ENCODE measurements at places on chromosomes 7 and 10.

GRCh38 chr10:35898716-35899440 is 256.8 kb upstream of the FZD8 start:
- no peak for DNase-seq

DNA sequence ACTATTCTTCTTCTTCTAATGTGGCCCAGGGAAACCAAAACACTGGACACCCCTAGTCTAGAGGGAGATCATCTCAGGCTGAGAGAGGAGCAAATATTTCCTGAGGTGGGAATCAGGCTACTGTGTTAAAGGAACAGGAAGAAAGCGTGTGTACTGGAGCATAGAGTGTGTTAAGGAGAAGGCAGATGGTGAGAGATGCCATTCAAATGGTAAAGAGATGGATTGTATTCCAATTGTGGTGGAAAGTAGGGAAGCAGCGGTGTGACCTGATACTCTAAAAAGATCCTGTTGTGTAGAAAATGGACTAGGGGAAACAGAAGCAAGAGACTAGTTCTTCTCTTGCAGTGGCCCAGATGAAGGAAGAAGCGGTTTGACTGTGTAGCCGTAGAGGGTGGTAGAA is 31.2 kb downstream of the RAB18 start:
- DNase-seq: no peak

DNA sequence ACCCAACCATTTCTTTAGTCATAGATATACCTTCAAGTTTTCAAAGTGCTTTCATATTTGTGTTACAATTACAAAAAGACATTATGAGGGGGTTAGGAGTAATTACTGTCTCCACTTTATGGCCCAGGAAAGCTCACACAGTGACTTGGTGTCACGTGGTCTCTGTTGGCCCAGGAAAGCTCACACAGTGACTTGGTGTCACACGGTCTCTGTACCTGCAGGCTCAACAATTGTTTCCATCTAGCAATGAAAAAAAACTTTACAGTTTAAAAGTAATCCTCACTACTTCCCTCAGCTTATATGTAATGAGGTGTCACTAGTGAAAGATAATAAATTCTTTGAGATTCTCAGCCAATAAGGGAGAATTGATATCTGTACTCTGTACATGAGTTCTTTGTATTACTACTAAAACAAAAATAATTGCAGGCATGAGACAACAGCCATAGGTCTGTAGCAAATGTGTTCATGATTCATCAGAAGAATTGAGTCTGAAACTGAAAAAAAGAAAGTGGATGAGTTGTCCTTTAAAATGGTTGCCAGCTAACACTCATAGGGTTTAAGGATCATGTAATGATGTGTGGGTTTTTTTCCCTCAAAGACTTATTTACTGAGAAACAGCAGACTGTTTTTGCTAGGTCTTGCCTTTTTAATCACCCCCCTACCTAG is 10.9 kb downstream of the OGDH start:
- DNase-seq: no peak

- DNase-seq: no peak
These were observed 107.1 kb upstream of the CDCA7L start for GRCh38 chr7:22052674-22053365.

GRCh38 chr10:87942884-87943527 is 79.6 kb downstream of the PTEN start:
- no peak for DNase-seq

DNA sequence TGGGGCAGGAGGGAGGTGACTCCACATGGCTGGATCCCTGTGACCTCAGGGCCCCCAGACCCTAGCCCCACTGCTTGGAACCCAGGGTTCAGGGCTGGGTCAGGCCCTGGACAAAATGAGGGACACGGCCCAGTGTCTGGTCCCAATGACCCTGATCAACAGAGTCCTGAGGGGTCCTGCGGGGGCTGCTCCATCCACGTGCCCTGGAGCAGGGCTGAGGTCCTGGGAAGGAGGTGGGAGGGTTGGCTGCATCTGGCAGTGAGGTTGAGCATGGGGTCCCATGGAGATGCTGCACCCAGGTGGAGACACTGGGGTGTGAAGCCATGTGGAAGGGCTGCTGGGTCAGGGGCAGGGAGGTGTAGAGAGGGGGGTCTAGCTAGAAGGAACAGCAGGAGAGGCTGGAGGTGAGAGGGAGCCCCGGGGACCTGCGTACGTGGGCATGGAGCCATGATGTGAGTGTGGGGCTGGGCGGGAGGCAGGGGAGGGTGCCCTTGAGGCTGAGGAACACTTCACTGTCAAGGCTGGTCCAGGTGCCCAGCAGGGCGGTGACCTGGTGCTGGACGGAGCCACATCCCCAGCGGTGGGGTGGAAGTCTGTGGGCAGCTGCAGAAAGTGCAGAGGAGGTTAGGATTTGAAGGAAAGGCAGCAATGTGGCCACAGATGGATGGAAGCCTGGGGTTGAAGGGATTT is 604 bp downstream of the SCART1 start:
- DNase-seq: no peak

DNA sequence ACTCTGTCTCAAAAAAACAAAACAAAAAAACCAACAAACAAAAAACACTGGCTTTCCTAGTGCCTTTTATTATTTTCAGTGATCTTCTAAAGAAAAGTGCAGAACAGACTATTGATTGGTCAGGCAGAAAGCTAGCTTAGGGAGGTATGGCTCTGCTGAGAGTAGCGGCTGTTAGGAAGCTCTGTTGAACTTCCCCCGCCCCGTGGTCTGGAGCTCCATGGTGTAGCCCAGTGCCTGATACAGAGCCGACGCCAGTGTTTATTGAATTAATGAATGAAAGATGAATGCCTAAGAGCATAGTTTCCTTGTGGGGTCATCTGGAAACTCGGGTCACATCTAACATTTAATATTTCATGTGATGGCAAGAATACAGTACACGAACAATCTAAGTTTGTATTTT is 90.5 kb upstream of the ARMC3 start:
- no peak for DNase-seq

GRCh38 chr10:88110355-88110754 is 246.9 kb downstream of the PTEN start:
- no peak for DNase-seq

DNA sequence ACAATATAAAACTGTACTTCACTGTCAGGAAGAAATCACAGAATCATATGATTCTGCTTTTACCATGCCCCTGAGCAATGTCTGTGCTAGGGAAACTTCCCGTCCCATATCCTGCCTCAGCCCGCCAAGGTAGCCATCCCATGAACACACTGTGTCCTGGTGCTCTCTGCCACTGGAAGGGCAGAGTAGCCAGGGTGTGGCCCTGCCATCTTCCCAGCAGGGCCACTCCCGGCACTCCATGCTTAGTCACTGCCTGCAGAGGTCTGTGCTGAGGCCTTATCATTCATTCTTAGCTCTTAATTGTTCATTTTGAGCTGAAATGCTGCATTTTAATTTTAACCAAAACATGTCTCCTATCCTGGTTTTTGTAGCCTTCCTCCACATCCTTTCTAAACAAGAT is 31.8 kb downstream of the AP3M1 start:
- DNase-seq: no peak

GRCh38 chr7:5774136-5774535 is 7.3 kb downstream of the RNF216 start:
- DNase-seq: no peak

DNA sequence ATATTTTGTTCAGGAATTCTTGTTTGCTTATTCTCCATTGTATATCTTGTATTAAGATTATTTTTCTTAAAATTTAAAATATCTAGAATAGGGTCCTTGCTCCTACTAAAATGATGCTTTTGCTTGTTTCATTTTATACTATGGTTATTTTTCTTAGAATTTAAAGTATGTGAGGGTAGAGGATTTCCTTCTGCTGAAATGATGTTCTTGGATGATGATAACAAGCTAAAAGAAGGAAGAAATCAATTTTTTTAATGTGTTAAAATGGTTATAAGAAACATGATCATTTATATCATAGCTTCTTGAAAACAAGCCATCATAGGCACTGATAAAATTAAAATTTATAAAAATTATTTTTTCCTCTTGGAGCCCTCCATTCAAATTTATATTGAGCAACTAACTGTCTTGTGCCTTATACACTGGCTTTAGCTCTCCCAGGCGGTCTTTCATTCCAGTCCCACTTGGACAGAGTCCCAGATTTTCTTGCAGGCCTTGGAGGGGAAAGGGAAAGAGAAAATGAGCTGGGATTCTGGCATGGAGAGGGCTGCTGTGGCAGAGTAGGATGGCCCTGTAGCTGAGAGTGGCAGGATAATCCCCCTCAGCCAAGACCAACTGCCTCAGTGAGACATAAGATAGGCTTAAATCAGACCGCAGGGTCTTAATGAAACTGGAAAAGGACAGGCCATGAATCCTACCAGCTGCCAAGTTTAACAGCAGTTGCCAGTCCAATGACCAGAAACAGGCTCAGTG is 60.2 kb downstream of the DNAJB9 start:
- DNase-seq: no peak

GRCh38 chr7:135098391-135098790 is 49.5 kb upstream of the TMEM140 start:
- no peak for DNase-seq

- no peak for DNase-seq
These were observed 157.3 kb downstream of the NRF1 start for GRCh38 chr7:129768614-129769399.

GRCh38 chr7:946256-946996 is 8.1 kb downstream of the ADAP1 start:
- no peak for DNase-seq

DNA sequence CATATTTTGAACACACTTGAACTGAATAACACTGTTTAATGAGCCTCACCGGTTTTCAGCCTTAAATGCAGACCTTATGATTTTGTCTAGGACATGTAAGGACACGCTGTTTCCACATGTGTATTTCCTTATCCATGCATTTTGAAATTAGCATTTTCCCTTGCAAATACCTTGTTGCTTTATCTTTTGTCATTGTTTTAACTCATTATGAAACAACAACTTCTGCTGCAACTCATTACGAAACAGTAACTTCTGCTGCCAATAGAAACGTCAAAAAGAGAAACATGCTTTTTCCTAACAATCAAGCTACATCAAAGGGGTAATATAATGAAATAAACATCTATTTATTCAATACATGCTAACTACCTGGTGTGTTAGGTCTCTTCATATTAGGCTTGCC is 322.0 kb downstream of the AGMO start:
- no peak for DNase-seq

DNA sequence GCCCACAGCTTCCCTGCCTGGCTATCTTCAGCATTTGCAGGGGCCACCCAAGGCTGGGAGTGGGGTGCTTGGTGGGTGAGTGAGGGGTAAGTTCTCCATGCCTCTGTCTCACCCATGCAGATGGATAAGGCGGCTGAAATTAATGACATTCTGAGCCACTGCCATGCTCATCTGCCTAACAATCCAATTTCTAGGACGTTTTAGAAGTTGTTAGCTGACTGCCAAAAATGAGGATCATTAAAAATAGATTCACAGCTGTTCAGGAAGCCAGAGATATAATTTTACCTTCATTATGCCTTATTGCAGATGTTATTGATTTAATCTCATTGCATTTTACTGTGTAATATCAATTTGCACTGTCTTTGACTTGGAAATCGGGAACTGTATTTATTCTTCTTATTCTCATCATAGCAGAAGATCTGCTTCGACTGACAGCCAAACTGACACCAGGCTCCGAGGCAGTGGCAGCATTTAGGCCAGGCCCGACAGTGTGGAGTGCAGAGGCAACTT is 334.4 kb upstream of the NPVF start:
- DNase-seq: no peak

- no peak for DNase-seq
These were observed 144.1 kb downstream of the PIP4K2A start for GRCh38 chr10:22570234-22570633.

GRCh38 chr10:59135275-59135674 is 41.2 kb upstream of the PHYHIPL start:
- no peak for DNase-seq
